ENCODE measurements at places on chromosomes 11 and 22.

DNA sequence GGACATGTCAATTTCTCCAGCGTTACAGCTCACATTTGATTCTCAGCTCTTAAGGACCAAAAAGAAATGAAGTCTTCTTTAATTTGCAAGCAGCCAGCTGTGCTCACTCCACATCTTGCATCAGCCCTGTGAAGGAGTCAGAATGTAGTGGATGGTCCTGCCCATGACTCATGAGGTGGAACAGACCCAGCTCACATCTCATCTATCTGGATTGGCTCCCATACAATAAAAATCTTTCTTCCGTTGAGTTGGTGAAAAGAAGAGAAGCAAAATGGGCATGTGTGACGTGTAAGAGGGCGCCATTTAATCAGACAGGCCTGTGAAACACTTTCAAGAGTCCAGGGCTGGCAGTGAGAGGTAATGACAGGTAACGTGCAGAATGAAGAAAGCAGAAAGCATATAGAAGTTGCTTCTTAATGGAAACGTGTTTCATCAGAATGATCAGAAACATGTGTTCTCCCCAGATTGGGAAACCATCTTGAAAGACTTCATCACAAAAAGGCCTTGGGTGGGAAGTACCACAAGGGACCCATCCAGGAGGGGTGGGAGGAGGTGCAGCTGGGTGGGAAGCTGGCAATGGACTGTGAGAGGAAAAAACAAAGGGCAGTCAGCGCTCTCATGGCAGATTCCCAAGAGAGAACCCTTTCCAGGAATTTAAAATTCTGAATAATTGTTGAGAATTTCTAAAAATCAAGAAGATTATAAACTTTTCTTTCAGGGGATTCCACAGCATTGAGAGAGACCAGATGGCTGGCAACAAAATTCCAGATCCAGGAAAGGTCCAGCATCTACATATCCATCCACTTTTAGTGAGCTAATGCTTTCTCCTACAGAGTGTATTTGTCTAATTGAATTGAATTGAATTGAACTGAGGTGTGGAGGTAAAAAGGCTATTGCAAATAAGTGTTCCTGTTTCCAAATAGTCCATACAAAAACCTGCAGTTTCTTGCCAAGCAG lies 57.0 kb downstream of the ETS1 start:
- no peak for DNase-seq

DNA sequence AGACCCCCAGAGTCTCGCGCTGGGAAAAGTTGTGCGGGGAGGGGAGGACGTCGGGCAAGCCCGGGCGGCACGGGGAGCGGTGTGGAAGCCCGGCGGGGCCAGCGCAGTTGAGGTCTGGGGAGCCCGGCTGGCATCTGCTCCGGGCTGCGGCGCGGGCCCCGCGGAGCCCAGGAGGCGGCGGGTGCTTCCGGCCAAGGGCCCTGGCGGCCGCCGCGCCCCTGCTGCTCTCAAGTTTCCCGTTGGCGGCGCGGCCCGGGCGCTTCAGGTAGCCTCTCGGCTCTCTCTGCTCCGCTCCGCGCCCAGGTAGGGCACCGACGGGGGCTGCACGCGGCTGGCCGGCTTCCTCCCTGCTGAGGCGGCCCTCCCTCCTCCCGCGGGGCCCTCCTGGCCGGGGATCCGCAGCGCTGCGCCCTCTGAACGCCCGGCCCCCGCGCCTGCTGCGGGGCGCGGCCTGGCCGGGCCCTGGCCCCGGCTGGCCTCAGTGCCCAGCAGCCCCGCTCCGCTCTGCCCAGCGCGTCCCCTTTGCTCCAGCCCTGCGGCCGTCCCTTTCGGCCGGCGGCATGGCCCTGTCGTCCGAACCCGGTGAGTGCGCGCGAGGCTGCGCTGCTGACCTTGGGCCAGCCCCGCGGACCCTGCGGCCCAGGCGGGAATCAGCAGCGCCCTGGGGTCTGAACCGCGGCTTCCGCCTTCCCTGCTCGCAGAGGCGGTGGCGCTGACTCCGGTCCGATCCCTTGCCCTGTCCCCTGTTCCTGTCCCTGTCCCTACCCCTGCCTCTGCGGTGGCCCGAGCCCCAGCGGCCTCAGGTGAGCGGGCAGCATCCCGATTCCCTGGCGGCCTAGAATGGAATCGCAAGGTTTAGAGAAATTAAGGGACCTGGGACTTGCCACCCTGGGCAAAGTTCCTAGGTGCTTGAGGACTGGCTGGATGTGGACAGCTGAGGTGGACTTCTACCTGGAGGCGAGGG lies 4.3 kb upstream of the AMPD3 start:
- peak; percentile 43 for DNase-seq

GRCh38 chr11:66860449-66860831 lies 3.6 kb downstream of the LRFN4 start:
- DNase-seq: no peak

- no peak for DNase-seq
Observed at GRCh38 chr11:67303835-67304411, 593 bp downstream of the SSH3 start.

- no peak for DNase-seq
Observed at GRCh38 chr22:23773483-23774113, 949 bp downstream of the MMP11 start.

GRCh38 chr11:3781423-3781822 lies 15.9 kb downstream of the NUP98 start:
- no peak for DNase-seq

GRCh38 chr11:108718466-108718865 lies 53.6 kb downstream of the DDX10 start:
- no peak for DNase-seq

DNA sequence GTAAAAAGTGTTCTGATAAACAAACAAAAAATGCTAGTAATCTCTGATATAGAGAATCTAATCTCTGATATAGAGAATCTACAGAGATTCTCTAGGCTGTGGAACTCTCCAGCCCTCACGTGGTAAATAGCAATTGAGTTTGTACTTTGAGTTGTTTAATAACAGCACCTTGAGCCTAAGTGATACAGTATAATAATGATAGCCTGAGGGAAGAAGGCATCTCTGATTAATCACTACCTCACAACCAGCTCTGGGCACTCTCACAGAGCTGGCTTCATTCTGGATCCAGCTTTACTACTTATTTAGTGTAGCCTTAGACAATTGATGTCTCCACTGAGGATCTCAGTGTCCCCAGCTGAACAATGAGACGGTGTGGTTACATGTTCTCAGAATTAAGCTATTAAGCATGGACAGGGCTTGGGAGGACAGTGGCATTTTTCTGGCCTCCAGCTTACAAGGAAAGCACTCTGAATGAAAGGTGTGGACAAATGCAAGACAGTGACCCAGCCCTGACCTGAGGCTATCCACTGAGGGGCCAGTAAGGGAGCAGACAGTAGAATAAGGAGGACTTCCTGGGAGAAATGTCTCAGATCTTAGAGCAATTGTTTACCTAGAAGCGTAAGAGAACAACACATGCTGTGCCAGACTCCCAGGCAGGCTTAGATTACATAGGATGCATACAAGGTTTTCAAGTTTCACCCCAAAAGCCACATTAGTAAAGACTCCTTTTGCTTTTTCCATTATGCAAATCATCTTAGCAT lies 88.7 kb upstream of the DRD2 start:
- no peak for DNase-seq

GRCh38 chr11:113472471-113472870 lies 2.7 kb downstream of the DRD2 start:
- no peak for DNase-seq

DNA sequence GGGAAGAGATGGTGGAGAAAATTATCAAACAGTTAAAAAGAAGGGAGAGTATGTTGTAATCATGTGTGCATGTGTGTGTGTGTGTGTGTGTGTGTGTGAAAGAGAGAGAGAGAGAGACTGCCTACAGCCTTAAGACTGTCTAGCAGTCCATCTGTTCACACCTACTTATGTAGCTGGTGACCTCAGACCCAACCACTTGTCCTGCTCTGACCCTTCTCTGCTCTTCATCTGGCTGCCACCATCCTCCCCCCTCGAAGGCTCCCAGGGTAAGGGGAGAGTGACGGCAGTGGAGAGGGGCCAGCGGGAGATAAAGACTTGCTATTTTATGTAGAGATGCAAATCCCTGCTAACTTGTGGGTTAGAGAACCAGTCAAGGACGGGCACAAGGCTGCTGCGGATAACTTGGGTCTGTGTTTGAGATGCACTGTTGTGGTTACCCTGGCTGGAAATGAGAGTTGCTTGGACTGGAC lies 24.9 kb upstream of the GRAMD1B start:
- DNase-seq: no peak

DNA sequence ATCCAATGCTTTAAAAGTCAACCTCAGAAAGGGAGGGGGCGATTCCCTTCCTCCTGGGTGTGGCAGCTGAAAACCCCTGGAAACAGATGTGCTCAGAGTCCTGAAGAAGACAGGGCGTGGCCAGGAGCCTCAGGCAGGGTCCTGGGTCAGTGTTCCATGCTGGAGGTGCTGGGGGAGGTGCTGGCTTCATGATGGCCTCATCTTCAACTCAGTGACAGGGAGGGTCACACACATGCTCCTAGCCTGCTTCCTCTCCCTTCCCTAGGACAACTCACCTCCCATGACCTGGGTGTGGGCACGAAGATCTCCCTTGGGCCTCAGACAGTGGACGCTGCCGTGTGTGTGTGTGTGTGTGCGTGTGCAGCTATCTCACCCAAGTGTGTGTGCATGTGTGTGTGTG lies 245.6 kb upstream of the B3GAT1 start:
- no peak for DNase-seq
